ENCODE measurements at places on chromosomes 12 and 14.
A peak's percentile ranks its signal among the peaks of the same experiment; 100 is the strongest.

DNA sequence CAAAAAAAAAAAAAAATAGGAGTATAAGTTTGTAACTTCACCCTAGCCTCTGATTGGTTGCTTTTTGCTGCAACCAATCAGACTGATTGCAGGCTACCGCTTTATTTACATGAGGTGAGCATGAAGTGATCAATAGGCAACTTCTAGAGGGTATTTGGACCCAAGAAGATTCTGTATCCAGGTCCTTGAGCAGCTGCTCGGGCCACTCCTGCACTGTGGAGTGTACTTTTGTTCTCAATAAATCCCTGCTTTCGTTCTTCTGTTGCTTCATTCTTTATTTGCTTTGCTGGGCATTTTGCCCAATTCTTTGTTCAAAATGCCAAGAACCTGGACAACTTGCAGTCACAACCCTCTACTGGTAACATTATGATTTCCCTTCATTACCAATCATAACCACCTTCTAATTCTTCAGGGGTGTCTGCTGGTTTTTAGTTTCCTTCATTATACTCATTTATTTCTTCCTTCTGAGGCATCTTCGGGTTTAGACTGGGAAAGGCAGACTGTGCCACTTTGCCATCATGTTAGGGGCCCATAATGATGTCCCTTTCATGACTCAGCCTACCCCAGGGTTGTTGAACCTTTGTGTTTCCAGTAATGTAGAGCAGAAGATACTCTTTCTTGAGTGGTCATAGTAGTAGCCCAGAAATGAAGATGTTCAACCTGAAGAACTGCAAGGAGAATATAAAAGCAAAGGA, 43.4 kb upstream of the LIMA1 start:
- DNase-seq = no peak

GRCh38 chr12:33450480-33450879, 10.9 kb upstream of the SYT10 start:
- no peak for DNase-seq

GRCh38 chr14:38882533-38882932, 220.5 kb downstream of the SEC23A start:
- no peak for DNase-seq

DNA sequence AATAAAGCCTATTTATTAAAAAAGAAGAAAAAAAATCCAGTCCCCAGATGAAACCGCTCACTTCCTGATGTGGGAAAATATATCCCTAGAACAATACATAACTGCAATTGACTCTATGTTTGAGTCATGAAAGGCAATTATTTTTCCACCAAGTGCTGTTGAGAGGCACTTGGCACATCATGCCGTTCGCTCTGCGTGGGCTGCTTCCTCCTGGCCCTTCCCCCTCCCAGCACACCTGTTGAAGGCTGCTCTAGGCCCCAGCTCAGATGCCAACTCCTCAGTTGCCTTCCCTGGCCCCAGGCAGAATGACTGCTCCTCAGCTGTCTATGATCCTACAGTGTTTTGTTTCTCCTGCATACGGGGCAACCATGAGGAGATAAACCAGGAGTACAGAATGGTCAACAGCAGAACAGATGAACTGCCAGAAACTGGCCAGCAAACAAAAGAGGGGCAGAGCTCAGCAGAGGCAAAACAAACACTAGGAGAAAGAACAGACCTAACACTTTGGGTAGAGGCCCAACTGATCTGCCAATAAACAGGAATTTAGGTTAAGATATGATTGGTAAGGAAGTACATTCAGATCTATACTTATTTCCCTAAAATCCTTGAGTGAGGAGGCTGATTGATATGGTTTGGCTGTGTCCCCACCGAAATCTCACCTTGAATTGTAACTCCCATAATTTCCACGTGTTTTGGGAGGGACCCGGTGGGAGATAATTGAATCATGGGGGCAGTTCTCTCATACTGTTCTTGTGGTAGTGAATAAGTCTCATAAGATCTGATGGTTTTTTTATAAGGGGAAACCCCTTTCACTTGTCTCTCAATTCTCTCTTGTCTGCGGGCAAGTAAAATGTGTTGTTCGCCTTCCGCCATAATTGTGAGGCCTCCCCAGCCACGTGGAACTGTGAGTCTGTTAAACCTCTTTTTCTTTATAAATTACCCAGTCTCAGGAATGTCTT, 58.6 kb downstream of the SLC38A1 start:
- peak; percentile 41 for DNase-seq

DNA sequence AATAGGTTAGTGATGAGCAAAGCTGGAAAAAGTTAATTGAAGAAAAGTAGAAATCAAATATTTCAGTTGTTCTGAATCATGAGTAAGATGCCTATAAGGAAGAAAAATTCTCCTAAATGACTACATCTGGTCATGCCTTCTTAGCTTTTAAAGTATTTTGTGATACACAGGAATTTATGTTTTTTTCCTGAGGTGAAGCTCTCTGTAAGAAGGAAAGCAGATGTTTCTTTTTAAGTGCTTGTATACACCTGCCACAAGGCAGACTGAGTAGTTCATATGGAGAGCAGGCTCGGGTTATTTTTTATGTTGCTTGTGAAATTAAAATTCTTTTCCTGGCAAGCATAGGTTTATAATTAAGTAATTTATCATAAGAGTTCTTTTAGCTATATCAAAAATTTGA, 275.2 kb downstream of the RAD51B start:
- no peak for DNase-seq

Data from left ventricle myocardium inferior (tissue), 1 donor.